ENCODE measurements at places on chromosomes 2 and 18.
A peak's percentile ranks its signal among the peaks of the same experiment; 100 is the strongest.

DNA sequence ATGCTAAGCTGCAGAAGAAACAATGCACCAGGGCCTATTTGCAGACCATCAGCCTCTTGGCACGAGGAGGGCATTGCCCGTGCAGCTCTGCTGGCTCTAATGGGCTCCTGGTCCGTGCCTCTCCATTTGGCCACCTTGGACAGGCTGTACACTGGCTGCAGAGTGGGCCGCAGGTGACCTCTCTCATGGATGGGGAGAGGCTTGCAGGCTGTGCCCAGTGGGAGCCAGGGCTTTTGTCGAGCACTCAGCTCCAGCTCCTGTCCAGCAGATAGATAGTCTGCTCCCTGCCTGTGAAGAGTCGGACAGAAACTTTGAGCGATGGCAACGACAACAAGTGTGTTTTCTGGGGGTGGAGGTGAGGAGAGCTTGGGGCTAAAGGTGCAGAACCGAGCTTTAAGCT lies 100.9 kb downstream of the MBP start:
- no peak for DNase-seq

DNA sequence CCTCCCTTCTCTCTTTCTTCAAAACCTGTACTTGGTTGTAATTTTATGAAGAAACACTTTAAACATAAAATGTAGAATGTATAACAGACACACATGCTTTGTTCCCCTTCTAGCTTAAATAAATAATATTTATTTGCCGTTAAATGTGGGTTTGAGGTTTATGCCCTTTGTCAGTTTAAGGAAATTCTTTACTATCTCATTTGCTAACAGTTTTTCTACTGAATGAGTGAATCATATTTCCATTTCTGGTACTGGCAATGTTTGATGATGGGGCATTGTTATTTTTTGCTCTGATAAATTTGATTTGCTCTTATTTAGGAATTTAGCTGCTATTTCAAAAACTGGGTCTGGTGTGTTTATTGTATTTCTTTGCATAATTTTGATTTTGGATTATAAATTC lies 555.6 kb downstream of the CCDC85A start:
- peak; percentile 49 for DNase-seq

DNA sequence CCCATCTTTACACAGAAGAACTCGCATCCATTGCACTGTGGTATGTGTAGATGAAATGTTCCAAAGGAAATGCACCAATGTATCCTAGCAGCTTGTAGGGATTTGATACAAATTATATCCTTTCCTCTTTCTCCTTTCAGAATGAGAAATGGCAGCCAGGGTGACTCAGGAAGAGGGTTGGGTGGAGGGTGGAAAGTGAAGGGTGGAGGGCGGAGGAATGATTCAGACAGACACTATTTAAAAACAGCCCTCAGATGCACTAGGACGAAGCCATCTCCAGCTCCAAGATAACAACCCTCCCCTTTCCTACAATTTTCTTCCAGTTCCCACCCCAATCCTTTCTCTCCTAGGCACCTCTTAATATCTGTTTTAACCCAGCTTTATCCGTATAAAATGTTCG lies 96.2 kb upstream of the STK39 start:
- no peak for DNase-seq

DNA sequence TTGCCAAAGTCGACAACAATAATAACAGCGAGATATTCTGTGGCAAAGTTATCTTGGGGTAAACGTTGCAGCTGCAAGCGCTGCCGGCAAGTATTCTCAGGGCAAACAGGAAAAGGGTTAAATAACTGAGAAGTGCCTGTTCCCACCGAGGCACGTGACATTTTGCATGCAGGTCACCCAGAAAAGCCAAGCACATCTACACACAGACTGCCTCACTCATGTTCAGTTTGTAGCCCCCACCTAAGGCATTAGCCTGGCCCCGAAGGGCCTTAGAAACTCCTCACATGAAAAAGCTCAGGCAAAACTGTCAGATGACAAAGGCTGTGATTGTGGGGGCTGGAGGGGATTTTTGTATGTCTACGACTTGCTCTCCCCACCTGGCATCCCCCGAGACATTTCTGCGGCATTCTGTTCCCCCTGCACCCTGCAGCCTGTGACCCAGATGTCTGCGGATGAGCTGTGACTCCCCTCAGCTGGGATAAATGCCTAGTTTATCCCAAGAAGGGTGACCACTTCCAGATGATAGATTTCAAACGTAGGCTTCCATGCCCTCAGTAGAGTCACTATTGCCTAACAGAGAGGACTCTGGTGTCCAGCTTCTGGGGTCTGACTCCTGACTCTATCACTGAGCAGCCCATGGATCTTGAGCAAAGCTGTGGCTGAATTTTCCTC lies 215.2 kb upstream of the SIX2 start:
- no peak for DNase-seq

DNA sequence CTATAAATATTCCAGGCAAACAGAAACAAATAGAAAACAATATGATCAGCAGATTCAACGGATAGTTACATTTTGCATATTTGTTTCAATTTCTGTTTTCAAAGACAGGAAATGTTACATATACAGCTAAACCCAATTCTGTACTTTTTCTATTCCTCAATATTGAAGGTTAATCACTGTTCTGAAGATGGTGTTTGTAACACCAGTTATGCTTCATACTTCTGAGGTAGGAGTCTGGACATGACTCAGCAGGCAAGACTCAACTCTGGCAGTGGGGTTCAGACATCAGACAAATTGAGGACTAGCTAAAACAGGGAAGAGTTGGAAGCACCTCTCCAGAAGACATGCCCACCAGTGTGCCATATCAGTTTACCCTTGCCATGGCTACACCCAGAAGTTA lies 16.6 kb downstream of the SERPINB13 start:
- DNase-seq = no peak

- peak; percentile 27 for DNase-seq
Observed at GRCh38 chr18:48833701-48834412, 116.9 kb downstream of the SMAD7 start.

DNA sequence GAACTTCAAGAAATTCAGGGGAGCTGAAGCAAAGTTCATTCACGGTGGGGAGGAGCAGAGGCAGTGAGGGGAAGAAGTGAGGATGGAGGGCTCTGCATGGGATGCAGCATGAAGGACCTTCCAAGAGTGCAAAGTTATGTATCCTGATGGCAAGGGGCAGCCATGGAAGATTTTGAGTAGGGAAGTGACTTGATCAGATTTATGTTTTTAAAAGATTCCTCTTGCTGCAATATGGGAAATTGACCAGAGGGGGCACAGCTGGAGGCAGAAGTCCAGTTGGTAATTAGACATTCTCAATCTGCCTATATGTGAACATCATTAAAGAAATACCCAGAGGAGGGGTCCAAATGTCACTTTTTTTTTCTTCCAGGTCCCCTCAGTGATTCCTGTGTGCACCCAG lies 21.5 kb upstream of the ANXA4 start:
- no peak for DNase-seq

GRCh38 chr2:13015532-13016320 lies 299.0 kb downstream of the TRIB2 start:
- no peak for DNase-seq

GRCh38 chr2:58304843-58305242 lies 63.7 kb upstream of the FANCL start:
- DNase-seq = no peak

DNA sequence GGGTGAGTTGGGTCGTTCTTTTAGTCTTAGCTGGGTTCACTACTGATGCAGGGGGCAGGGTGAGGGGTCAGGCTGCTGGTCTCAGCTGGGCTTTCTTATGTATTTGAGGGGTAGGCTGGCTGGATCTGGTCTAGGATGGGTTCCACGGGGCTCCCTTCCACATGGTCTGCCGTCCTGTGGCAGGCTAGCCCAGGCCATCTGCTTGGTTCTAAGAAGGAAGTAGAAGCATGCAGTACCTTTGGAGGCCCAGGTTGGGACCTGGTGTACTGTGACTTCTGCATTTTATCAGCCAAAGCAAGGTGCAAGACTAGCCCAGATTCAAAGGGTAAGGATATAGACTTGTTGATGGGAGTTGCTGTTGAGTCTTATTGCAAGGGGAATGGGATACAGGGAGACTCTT lies 35.5 kb upstream of the MGAT5 start:
- DNase-seq = no peak

- no peak for DNase-seq
Observed at GRCh38 chr2:66462501-66462825, 27.5 kb downstream of the MEIS1 start.

DNA sequence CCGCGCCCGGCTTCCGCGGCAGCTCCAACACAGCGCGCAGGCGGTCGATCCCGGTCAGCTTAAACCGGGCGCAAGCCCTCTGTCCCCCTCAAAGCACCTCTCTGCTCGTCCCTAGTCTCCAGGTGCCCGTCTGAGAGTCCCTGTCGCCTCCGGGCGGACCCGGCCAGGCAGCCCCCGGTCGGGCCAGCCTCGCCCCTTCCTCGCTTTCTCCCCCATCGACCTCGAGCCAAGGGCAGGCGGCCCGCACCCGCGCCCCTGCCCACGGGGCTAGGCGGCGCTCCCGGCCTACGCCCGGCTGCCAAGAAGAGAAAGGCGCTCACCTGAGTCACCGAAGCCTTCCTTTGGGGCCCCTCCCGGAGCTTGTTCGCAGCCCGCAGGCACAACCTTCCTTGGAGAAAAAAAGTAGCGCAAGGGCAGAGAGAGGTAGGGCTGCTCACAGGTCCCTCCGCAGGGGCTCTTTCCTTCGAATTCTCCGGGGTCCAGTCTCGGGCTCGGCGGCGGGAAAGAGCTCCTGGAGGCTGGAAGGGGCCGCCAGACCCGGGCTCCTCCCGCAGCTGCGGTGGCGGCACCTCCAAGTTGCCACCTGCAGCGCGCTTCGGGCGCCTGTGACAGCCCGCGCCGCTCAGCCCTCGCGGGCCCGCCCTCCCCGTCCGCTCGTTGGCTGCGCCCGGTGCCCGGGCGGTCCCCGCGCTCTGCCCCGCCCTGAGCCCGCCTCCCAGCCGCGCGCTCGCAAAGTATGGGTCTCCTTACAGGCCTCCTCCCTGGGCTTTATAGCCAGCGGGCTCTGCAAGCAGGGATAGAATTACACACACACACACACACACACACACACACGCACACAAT lies 86.5 kb upstream of the EPB41L3 start:
- DNase-seq = peak; percentile 75

DNA sequence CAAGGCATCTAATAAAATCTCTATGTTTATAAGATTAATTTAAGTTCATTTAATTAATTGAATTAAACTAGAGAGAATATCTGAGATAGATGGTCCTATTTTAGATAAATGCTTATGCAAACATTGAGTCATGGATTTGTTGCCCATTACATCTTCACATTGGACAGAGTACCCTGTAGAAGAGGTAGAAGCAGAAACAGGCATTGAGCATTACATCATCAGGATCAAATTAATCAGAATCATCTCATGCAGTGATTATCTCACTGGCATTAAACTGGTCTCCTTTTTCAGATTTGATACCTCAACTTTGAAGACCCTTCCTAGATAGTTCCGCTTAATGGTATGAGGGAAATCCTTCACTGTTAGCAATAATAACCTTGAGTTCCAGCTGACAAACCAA lies 469.6 kb upstream of the VRK2 start:
- DNase-seq = no peak

GRCh38 chr2:67867735-67868134 lies 195.1 kb downstream of the C1D start:
- DNase-seq = no peak

DNA sequence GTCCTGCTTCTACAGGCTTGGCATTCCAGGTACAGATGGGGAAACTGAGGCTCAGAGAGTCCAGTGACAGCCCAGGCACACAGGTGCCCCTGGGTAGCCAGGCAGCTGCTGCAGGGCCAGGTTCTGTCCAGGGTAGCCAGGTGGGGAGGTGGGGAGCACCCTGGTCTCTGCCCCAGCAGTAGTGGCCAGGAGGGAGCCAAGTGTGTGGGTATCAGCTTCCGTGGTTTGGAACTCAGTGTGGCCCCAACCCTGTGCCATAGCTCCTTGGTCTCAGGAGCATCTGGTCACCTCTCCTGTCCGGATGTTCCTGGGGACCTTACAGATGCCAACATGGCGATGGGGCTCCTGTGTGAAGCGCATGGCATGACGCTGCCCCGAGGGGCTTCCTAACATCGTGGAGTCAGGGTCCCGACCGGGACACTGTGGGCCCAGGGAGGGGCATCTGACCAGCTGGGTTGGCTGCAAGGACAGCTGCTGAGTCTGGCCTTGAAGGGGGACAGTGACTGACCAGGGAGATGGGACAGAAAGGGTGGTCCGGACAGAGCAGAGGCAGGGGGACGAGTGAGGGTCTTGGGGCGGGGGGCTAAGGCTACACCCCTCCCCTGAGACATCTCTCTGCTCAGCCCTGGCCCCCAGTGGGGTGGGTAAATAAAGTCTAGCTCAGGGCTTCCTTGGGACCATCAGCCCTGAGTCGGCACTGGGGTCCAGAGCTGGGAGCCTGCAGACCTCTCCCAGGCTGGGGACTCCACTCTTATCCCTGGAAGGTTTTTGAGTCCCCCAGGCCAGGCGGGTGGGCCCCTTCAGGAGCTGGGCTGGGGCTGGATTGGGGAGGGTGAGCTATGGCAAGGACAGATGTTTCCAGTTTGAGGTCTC lies 76.0 kb upstream of the SMAD7 start:
- DNase-seq = no peak

- DNase-seq = no peak
Observed at GRCh38 chr2:211930331-211930730, 608.3 kb downstream of the ERBB4 start.

DNA sequence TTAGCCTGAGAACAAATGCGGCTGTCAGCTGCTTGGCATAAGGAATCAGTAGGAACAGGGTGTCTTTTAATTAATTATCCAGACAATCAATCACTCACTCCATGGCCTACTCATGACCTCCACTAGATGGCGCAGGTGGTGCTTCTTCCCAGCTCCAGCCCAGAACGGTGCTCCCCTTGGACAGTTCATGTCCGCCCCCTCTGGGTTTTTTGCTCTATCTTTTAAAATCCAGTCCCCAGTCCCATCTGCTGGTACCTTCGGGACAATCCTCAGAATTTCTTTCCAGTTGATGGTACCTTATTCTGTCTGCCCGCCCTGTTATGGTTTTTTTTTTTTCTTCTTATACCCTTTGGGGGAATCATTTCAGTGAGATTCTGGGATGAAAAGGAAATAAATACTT lies 99.8 kb downstream of the CACNB4 start:
- peak; percentile 46 for DNase-seq

- DNase-seq = no peak
Observed at GRCh38 chr18:36649205-36649604, 179.6 kb downstream of the TPGS2 start.

DNA sequence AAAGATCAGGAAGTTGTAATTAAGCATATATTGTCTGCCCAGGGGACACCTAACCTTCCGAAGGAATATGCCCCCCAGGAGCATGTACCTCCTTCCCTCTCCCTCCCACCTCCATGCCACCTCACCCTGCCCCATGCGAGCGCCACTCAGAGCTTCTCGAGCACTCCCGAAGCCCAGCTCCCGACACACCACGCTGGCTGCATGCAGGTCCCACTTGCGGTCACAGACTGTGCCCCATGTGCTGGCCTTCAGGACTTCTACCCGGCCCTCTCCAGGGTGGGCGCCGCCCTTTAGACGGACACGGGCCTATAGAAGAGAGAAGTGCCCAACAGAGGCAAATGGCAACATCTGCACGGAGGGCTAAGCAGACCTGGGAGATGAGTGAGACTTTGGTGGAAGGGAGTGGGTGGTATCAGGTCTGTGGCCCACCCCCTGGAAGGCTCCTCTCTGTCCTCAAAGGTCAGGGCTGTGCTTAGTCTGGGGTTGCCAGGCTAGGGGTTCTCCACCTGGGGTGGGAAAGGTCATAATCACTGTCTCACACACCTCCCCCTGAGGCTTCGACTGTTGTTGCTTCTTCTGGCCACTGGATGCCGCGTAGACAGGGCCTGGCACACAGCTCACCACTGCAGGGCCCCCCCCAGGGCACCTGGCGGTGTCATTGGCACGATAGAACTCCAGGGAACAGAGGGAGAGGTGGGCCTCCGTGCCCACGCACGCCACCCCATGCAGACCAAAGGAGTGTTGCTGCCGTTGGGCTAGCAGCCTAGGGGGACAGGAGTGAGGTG lies 6.6 kb downstream of the HTRA2 start:
- no peak for DNase-seq
